ENCODE measurements at places on chromosomes 7 and 10.

GRCh38 chr10:6702030-6702429 is 122.0 kb upstream of the PRKCQ start:
- DNase-seq: no peak

DNA sequence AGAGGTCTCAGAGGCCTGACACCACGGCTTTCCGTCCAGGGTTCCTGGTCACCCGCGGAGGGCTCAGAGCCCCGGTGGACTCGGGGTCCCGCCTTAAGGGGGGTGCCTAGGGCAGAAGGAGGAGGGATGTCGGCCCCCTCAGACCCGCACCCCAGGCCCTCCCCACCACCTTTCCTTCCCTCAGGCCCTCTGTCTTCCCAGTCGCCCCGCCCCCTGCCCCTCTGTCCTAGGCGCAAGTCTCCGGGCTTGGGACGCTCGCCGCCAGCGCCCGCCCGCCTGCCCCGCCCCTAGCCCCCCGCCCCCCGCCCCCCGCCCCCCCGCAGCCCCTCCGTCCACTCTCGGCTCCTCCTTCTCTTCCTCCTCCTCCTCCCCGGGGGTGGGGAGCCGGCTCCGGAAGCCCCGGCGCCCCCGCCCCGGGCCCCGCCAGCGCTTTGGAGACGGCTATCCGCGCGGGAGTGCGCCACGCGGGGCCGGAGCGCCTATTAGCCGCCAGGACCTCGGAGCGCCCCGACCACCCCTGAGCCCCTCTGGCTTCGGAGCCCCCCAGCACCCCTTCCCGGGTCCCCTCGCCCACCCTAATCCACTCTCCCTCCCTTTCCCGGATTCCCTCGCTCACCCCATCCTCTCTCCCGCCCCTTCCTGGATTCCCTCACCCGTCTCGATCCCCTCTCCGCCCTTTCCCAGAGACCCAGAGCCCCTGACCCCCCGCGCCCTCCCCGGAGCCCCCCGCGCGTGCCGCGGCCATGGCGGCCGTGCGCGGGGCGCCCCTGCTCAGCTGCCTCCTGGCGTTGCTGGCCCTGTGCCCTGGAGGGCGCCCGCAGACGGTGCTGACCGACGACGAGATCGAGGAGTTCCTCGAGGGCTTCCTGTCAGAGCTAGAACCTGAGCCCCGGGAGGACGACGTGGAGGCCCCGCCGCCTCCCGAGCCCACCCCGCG is at the start of gene AEBP1:
TSS of gene AEBP1 (plus strand) at position 423 of the 937 bp plus-strand sequence. CDS start at position 744, 321 bp downstream.
- no peak for DNase-seq

GRCh38 chr7:52151559-52151958 is 835.0 kb upstream of the COBL start:
- no peak for DNase-seq

GRCh38 chr7:148726385-148726784 is 27.7 kb downstream of the CUL1 start:
- DNase-seq: no peak

GRCh38 chr7:140604760-140605159 is 35.9 kb downstream of the DENND2A start:
- no peak for DNase-seq

- DNase-seq: no peak
These were observed 343.1 kb upstream of the KCND2 start for GRCh38 chr7:119929891-119930290.

DNA sequence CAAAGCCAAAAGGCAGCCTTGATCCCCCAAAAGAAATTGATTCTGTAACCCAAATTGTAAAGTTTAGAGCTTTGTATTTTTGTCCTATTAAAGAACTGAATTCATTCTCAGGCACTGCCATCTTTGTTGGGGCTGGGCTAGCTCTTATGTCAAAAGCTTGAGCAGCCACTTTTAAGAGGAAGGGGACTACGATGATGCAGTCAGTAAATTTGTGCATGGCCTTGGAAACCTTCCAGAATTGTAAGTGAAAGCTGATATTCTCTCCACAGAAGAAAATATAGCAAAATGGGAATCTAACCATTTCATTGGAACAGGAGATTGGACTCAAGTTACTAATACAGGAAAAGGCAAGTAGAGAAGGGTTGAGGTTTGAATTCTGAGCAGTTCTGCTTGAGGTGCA is 50.1 kb downstream of the RBM20 start:
- DNase-seq: no peak

DNA sequence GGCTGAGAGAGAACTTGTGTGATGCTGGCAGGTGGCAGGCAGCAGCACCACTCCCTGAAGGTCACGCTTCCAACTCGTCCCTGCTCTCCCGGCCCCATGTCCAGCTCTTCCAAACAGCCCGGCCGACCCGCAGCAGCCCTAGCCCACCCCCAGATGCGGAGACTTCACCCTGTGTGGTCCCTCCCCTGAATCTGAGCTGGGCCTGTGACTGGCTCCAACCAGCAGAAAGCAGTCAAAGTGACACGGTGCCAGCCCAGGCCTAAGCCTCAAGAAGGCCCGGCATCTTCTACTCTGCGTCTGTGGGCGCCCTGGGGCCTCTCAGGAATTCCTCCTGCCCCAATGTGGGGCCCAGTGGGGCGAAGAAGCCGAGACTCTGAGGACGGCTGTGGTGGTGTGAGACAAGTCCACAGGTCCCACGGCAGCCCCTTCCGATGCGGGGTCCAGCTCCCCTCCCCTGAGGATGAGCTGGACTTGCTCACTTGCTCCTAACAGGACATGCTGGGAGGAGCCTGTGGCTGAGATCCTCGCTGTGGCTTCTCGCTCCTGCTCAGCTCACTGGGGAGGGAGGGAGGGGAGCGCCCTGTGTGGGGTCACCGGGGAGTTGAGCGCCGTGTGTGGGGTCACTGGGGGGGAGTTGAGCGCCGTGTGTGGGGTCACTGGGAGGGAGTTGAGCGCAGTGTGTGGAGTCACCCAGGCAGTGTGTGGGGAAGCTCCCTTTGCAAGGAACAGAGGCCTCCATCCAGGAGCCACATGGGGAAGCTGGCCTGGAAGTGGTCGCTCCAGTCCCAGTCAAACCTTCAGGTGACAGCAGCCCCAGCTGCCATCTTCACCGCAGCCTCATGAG is 9.5 kb downstream of the STK32C start:
- no peak for DNase-seq

GRCh38 chr10:19572056-19572455 is 244.2 kb upstream of the PLXDC2 start:
- DNase-seq: no peak

DNA sequence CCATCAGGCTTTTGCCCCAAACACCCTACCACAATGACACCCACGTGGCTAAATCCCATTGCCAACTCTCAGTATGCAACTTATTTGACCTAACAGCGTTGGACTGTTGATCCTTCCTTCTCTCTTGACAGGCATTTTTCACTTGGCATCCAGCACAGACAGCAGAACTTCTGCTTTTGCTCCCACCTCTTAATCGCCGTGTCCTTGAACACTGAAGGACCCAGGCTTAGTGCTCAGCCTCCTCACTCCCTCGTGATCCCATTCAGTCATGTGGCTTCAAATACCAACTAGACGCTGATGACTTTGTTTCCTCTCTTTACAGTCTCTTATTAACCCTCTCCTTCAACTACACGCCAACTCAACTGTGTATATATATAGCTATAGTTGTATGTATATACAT is 25.0 kb downstream of the ZFAND2A start:
- no peak for DNase-seq

DNA sequence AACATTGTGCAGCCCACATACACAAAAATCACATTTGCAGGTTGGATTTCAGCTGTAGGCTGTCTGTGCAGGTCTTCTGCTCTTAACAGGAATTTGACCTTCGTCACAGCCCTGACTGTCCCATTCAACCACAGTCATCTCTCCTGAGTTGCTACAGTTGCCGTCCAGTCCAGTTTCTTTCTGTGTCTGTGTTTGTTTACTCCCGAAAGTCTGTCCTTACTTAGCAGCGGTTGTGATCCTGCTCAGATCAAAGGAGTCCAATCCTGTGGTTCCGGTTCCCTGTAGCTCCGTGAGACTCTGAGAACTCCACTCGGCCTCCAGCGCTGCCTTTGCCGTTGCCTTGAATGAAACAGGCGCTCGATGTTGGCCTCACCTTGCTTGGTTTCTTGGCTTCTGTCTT is 111.6 kb upstream of the GATA3 start:
- no peak for DNase-seq

GRCh38 chr10:31087011-31087410 is 55.3 kb upstream of the ZNF438 start:
- DNase-seq: peak; percentile 40

- DNase-seq: no peak
These were observed 1.4 kb upstream of the AP5Z1 start for GRCh38 chr7:4774007-4774406.

- DNase-seq: no peak
These were observed 35.4 kb upstream of the ZNF107 start for GRCh38 chr7:64630496-64630895.

DNA sequence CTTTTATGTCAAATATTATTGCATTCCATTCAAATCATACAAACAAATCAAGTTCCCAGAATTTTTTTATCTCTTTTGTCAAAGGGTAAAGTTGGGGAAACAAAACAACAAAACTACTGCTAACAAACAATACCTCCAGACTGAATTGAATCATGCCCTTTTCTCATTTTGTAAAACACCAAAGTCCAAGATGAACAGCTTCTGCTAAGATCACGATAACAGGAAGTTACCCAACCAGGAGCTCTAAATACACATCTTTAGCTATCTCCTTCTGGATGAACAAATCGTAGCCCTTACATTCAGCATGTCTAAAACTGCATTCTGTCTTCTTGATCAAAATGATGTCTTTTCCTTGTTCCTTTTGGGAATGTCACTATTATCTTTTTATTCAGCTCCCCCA is 97.4 kb downstream of the CTTNBP2 start:
- DNase-seq: no peak

DNA sequence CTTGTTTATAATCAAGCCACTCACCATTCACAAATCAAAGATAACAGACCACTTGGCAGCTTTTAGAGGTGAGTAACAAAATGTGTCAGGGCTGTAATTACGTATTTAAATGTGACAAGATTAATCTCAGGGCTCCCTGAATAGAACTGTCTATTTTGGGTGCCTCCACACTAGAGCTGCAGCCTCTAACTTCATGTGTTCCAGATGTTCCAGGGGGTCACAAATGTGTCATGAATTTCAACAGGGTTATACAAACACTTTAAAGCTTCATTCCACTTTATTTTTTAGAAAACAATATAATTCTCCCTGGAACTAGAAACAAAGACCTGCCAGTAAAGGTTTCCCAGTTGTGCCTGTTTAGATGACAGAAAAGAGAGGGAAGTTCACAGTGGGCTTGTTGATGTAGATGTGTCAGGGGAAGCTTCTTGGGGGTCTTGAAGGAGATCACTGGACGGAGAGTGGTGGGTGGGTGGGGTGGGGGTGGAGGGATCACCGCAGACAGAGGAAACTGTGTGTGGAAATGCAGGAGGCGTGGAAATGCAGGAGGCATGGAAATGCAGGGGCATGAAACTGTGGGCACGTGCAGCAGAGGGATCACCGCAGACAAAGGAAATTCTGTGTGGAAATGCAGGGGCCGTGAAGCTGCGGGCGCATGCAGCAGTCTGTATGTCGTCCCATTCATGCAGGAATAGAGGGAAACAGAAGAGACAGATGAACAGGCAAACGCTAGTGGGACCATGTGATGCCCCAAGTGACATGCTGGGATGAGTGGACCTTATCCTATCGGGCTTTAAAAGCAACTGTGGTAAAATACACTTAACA is 42.0 kb upstream of the TRIL start:
- DNase-seq: no peak

- DNase-seq: no peak
These were observed 73.4 kb upstream of the CARD11 start for GRCh38 chr7:3117081-3117480.

- no peak for DNase-seq
These were observed 298.6 kb downstream of the REEP3 start for GRCh38 chr10:63819753-63820329.
